ENCODE measurements at places on chromosomes 3 and 15.
A peak's percentile ranks its signal among the peaks of the same experiment; 100 is the strongest.

- DNase-seq = no peak
These were observed 155.4 kb downstream of the ADAMTS17 start for GRCh38 chr15:100186366-100186765.

GRCh38 chr15:92914768-92915221 lies 14.7 kb downstream of the CHD2 start:
- no peak for DNase-seq

- no peak for DNase-seq
These were observed 618.8 kb upstream of the CCDC54 start for GRCh38 chr3:106758459-106758858.

DNA sequence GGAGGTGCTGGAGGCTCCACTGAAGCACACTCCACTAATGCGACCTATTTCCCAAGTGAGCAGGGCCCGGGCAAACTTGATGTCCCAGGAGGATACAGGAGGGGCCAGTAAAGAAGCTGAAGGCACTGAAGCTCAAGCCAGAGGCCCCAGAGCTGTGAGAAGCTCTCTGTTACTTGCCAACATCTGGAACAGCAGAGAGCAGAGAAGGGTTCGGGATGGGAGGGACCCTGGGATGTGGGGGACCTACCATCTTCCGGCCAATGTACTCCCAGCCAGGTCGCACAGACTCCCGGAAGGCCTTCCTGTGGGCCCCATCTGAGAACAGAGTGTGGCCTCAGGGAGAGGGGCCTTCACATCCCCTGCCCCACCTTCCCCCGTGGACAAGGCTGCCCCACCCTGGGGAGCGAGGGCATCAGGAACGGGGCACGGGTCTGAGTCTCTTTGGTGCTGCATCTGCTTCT lies 3.1 kb downstream of the HHATL start:
- no peak for DNase-seq

DNA sequence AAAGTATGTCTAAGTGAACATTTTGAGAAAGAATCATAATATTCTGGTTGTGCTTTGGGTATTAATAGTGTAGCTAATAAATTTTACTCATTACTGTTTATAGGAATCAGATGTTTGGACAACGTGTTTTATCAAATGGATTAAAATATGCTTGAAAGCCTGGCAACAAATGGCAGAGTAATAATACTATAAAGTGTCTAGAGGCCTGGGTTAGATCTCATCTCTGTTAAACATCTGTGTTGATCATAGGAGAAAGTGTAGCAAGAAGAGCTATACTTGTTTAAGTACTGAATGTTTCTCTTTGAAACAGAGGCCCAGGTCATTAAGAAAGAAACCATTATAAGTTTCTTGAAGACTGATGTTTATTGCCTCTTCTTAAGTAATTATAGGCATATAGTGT lies 30.5 kb downstream of the VPS8 start:
- DNase-seq = no peak

- no peak for DNase-seq
These were observed 441.9 kb upstream of the MDFIC2 start for GRCh38 chr3:70754314-70754713.

GRCh38 chr3:156728267-156728985 lies 54.0 kb downstream of the TIPARP start:
- DNase-seq = no peak

- no peak for DNase-seq
These were observed 299.8 kb upstream of the CCDC54 start for GRCh38 chr3:107077391-107077790.

GRCh38 chr15:36334059-36334458 lies 245.4 kb upstream of the CDIN1 start:
- DNase-seq = no peak

GRCh38 chr3:177410730-177411129 lies 213.4 kb upstream of the TBL1XR1 start:
- DNase-seq = no peak

- DNase-seq = peak; percentile 82
These were observed 21.5 kb downstream of the SSUH2 start for GRCh38 chr3:8622873-8623691.

GRCh38 chr15:92979011-92979701 lies 79.0 kb downstream of the CHD2 start:
- DNase-seq = no peak

DNA sequence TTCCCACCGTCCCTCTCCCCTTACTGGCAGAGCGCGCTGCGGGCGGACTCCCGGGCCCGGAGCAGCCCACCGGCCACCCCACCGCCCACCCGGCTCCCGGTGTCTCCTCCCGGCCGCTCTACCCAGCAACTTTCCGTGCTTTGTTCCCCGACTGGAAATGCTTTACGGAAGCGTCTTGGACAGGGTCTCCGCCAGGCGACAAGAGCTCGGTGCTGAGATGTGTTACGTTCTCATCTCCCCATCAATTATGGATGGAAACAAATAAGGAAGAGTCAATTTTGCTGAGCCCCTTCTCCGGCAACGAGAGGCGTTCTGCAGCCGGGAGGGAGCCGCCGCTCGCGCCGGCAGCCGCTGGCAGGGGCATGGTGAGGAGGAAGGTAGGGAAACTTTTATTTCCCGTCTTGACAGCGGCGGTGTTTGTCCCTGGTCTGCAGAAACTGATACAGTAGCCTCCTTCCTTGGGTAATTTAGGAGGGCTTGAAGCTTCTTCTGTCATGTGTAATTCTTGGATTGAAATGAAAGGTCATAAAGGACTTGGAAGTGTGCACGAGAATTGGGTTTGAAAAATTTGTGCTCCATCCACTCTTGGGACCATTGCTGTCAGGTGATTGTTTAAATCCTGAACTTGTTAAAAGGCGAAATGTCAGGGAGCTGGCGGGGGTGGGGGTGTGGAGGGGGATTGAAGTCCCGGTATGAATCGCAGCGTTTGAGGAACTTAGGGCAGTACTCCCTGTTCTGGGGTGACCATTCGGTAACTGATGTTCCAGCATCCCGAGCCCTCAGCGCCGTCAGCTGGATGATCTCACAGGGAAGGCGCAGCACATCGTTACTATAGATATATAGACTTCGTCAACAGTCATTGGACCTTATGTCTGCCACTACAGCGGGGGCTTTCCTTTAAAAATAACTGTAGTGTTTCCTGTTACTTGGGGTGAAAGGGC lies 1.5 kb downstream of the SEMA6D start:
- peak; percentile 42 for DNase-seq

GRCh38 chr3:53457068-53457467 lies 37.3 kb upstream of the CACNA1D start:
- no peak for DNase-seq

DNA sequence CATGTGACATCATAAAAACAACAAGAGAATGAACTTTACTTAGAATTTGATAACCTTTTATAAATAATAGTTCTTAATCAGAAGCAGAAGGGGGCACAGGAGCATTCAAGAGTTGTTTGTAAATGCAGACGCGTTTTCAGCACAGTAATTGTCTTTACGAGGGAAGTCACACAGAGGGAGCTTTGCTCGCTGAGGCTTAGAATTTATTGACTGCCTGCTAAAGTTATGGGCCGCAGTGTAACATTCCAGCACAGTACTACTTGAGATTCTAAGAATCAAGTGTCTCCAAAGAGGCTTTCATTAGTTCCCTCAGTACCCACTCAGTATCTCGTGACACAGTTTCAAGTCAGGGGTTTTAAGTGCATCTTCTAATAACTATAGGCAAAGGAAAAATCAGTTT lies 288.7 kb downstream of the NR2F2 start:
- no peak for DNase-seq

GRCh38 chr3:16820485-16820884 lies 64.3 kb upstream of the PLCL2 start:
- DNase-seq = no peak

DNA sequence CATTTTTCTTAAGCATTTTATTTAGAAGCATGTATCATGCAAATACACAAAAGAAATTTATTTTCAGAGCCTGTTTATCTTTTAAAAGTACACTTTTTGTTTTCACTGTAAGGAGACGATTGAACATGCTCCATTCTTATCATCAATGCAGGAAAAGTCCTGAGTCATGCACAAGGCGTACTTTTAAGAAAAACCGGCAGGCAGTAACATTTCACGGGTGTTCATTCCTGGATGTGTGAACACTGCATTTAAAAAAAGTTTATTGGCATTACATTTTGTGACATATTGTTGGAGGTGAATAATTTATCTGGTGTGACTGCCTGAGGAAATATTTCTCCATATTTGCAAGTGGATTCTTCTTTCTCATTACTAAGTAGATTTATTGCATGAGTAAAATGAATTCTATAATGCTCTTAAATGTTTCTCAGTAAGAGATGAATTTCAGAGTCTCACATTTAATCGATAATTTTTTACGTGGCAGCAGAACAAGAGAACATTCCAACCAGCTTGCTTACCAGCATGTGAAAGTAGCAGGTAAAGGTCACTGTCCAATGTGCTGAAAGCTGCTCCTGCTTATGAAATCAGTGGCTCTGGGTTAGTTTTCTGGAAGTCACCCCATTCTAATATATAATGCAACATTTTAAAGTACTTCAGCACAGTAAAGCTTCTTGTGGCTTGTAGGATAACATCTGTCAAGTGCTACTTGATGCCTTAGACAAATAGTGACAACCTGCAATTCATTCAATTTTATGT lies 87.0 kb downstream of the SV2B start:
- DNase-seq = no peak

DNA sequence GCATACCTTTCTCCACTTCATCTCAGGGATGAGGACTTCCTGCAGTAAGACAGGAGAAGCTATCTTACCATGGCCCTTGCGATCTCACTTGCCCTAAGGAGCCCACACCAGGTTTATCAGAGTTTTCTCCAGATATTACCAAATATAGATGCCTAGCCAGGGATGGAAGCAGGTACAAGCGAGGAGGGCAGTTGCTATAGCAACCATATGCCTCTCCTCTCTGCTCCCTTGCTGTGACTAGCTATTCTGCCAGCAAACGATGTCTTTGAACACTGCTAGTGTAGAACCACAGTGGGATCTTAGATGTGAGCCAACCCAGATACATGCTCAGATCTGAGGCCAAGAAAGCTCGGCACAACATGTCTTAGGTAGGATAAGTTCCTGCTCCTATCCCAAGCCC lies 33.9 kb downstream of the GRAMD2A start:
- no peak for DNase-seq

GRCh38 chr3:43075904-43076661 lies 29.8 kb downstream of the POMGNT2 start:
- no peak for DNase-seq

GRCh38 chr3:76369170-76369569 lies 583.8 kb upstream of the ZNF717 start:
- DNase-seq = no peak

DNA sequence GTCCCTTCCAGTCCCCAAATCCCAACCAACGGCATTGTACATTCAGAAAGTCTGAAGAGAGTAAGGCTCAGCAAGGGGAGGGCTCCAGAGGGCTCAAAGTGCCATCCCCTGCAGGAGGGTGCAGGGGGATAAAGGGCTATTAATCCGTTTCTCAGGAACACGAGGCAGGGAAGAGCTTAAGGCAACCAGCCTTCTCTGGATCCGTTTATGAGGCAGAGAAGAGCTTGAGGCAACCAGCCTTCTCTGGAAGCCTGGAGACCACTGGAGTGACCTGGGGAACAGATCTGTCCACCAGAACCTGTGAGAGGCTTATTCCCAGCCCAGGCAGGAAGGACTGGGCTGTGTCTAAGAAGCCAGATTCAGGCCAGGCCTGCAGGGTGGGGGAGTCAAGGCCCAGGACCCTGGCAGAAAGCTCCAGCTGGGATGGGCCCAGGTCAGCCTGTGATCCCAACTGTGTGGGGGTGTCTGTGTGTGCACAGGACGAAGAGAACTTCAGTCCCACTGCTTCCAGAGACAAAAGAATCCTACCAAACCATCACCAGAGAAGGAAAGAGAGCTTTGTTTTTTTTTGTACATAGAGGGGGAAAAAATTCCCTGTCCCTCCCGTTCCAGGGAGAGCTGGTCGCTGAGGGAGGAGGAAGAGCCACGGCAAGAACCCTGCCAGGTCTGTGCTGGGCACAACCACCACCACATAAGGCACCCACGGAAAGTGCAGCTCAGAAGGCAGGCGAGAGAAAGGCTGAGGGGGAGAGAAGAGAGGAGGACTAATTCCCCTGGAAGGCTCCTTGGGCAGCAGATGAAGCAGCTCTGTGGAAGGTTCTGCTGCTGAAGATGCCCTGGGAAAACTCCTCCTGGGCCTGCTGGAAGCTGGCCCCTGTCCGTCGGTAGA lies 1.6 kb upstream of the ULK3 start:
- peak; percentile 12 for DNase-seq

DNA sequence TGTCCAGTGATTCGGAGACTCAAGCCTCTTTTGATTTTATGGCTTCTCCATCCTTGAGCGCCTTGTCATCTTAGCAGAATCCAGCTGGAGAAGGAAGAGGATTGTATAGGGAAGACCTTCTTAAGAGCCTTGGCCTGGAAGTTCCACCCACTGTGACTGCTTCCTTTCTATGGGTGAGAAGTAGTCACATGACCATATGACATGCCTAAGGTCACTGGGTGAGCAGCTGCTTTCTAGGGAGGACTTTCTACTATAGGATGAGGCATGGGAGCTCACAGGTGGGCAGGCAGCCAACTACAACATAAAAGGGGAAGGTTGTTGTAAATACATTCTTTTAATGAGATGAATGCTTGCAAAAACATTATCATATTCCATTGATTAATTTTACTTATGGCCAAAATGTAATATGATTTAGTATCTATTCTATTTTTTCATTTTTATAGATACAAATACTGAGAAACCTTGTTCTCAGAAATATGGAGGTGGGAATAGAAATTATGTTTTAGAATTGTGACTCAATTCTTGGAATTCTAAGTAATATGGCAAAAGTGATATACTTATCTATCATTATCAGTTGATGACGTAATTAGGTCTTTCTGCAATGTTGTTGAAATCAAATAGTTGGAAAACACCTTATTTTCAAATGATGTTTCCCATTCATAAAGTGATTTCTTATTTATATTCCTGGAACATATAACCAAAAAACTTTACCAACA lies 53.6 kb upstream of the MINAR1 start:
- no peak for DNase-seq

GRCh38 chr15:65790694-65791334 lies 1.3 kb downstream of the DENND4A start:
- peak; percentile 24 for DNase-seq

DNA sequence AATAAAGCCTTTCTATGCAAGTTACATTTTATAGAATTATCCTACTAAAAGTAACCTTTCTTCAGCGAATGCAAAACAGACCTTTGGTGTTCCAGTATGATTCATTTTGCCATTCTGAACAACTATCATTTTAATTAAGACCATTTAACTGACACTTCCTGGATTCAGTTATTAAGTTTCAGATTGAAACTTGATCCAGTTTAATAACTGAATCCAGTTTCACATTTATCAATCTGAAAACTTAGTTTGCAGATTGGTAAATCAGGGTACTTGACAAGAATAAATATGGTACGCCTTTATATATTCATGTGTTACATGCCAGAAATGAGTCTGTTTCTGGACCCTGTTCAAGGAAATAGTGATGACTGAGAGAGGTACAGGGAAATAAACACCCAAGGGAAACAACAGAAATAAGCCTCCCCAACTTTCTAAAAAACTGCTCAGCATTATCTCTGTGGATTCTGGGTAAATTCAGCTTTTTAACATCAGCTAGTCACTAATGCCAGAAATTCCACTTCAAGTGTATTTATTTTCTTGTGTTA lies 23.3 kb upstream of the NFKBIZ start:
- DNase-seq = no peak
